Muscle of back (tissue), 13 donors: ENCODE measurements at places on chromosomes 1 and 21.

GRCh38 chr1:232904566-232904965 is 45.8 kb upstream of the NTPCR start:
- no peak for DNase-seq

- peak; percentile 59 for DNase-seq
Observed at GRCh38 chr1:111747282-111747734, 8.1 kb upstream of the INKA2 start.

GRCh38 chr1:24369199-24369598 is 44.4 kb downstream of the STPG1 start:
- DNase-seq = no peak

DNA sequence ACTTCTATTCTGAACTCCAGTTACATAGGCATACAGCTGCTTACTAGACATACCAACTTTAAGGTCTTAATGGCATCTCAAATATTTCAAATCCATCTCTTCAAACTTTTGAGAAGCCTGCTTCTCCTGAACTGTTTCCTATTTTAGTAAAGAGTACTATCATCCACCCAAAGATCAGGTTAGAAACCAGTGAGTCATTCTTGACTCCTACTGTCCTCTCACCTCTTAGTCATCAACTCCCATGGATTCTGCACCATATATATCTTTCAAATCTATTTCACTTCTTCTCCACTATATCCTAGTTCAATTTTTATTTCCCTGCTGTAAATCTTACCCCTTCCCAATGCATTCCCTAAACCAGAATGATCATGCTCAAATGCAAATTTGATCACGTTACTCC is 18.1 kb upstream of the BEND5 start:
- DNase-seq = no peak

GRCh38 chr1:110548381-110548780 is 29.4 kb upstream of the KCNA10 start:
- DNase-seq = no peak

- no peak for DNase-seq
Observed at GRCh38 chr1:150893336-150893913, 6.5 kb downstream of the CTXND2 start.

GRCh38 chr21:45043541-45044020 is 30.8 kb upstream of the ADARB1 start:
- no peak for DNase-seq

DNA sequence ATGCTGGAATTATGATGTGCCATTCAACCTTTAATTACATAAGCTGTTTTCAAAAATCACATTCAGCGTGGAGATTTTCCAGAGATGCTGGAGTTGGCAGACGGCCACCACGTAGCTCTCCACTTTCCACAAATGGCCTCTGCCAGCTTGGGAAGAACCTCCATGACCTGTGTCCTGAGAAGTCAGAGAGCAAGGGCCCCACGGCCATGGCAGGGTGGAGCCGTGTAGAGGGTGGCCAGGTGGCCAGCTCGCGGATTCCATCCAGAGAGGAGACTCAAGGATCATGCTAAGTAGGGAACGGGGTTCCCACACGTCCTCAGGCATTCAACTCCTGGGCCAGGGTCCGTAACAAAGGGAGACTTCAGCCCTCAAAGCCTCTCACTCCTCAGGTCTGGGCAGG is 1.3 kb upstream of the GALE start:
- no peak for DNase-seq
